ENCODE measurements at places on chromosomes 11 and 22.
A peak's percentile ranks its signal among the peaks of the same experiment; 100 is the strongest.

DNA sequence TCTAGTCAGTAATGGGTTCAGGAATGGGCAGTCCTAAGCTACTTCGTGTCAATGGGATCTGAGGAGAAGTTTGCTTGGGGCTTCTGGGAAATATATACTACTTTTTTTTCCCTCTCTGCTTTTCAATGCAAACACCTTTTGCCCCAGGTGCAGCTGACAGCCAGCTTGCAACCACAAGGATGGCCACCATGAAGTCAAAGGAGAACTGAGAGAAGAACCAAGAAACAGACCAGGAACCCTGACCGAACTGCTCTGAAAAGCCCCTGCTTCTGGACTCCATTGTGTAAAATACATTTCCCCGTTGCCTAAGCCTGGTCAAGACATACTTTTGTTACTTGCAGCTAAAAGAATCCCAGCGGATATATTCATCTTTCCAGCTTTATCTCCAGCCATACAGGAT lies 20.1 kb upstream of the CD44 start:
- DNase-seq, result no peak

- DNase-seq, result no peak
Measured at GRCh38 chr11:8442301-8442700, 151.7 kb downstream of the STK33 start.

- DNase-seq, result no peak
Measured at GRCh38 chr11:17376493-17376892, 12.0 kb downstream of the KCNJ11 start.

GRCh38 chr11:100185588-100185987 lies 501.5 kb upstream of the ARHGAP42 start:
- DNase-seq, result no peak

DNA sequence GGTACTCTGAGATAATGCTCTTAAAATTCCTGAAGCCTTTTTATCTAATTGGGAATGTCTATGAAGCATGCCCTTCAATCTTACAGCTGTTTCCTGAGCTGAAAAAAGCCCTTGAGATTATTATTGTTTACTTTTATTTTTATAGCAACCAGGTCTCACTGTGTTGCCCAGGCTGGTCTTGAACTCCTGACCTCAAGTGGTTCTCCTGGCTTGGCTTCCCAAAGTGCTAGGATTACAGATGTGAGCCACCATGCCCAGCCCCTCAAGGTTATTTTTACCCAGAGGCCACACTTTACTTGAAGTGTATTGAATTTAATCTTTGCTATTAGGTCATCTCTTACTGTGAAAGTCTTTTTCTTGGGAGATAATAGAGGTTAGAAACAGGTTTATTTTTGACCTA lies 7.0 kb upstream of the SWAP70 start:
- DNase-seq, result no peak

GRCh38 chr11:76836613-76837291 lies 24.0 kb upstream of the ACER3 start:
- DNase-seq, result no peak

- no peak for DNase-seq
Measured at GRCh38 chr22:42301742-42302102, 31.3 kb upstream of the TCF20 start.

GRCh38 chr11:10891151-10891720 lies 33.4 kb upstream of the ZBED5 start:
- no peak for DNase-seq

DNA sequence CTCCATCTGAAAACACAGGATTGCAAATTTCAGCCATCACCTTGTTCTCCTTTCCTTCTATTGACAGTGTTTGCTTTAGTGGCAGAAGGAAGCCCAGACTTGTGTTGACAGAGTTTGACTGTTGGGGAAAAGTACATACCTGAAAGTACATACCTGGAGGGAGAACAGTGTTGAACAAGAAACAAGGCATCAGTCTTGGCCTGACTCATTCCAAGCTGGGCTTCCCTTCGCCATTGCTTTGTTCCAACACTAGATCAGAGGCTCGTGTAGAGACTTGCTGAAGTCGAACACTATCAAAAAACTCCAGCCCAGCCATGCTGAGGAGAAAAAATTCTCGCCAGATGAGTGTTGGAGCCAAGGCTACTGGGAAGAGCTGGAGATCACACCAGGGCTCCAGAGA lies 133.4 kb downstream of the BBOX1 start:
- no peak for DNase-seq

- DNase-seq, result peak; percentile 85
Measured at GRCh38 chr11:5631969-5632635, 7.3 kb downstream of the TRIM34 start.

- no peak for DNase-seq
Measured at GRCh38 chr11:124068601-124069110, 27.5 kb upstream of the OR10G7 start.

DNA sequence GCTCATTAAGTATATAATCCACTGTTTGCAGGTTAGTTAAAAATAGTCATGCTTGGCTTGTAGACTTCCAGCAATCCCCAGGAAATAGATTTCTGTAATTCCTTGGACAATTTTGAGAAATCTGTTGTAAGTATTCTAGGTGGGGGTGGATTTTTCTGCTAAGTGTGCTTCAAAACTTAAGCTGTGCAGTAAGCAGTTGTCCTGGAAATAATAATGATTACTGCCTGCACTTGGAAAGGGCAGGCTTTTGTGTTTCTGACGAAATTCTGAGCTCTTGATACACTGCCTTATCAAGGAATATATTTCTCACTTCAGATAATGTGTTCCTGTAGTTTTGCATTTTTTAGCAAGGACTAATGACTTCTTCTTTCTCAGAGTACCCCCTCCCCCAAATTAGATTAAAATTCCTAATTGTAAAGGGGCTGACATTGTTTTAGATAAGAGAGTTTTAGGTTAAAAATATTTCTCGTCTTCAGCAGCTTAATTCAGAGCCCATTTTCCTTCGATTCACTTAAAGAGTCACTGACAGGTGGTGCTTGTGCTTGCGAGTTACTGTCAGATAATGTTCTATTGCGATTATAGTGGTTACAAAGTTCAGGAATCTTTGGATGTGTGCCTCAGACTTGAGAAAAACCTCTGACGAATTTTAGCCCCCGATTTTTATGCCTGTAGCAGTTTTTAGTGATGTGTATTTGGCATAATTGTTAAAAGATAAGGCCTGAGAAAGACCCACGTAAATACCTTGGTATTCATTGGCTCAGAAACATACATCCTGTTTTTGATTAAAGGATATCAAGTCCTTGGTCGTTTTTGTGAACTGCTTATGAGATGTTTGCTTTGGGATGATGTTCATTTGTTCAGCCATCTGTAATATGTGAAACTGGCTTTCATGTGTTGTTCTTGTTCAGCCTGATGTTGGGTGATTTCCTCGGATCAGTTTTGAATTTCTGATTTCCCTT lies 120.5 kb downstream of the HIPK3 start:
- DNase-seq, result no peak

DNA sequence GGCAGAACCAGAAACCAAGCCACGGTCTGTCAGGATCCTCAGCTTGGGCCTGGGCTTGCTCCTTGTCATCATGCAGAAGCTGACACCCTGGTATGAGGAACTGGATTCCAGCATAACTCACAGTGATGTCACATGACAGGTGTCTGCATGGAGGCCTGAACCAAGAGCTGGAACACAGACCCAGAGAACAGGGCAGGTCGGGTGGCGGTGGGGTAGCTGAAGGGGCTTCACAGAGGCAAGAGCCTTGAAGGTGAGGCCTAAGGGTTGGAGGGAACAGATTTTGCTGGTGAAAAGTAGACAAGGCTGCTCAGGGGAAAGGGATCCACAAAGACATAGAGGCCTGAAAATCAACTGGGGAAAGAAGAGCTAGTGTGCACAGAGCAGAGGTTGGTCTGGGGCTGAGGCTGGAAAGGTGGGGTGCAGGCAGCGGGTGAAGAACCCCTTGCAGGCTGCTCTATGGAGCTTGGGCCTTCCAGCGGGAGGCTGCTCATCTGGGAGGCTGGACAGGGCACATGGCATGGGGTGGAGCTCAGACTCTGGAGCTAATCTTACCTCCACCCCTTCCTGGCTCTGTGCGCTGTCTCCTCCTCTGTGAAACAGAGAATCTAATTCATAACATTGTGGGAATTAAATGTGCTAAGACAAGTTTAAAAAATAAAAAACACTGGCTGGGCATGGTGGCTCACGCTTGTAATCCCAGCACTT lies 18.4 kb upstream of the RPS3 start:
- DNase-seq, result no peak

- DNase-seq, result no peak
Measured at GRCh38 chr11:120324932-120325810, at the start of gene TLCD5. Gene TLCD5, plus strand, starts transcription at chr11:120325299. Its CDS starts 2,143 bp downstream, at chr11:120327442.

DNA sequence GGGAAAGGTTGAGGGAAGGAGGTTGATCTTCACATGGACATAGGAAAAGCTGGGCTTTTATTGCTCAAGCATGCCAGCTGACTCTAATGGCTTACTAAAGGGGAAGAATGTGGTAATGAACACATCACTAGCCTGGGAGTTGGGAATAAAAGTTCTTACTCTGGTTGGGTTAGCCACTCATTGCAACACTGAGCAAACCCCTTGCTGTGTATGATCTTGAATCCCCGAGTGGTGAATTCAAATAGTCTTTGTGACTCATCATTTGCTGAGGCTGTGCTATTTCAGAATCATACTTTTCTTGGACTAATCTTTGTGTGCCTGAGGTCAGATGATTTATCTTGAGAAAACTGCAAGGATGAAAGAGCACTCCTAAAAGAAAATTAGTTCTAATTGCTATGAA lies 304.1 kb upstream of the ANO5 start:
- no peak for DNase-seq

GRCh38 chr11:124791626-124792341 lies 8.4 kb downstream of the MSANTD2 start:
- no peak for DNase-seq

GRCh38 chr11:30326114-30326778 lies 3.3 kb downstream of the ARL14EP start:
- no peak for DNase-seq

- DNase-seq, result no peak
Measured at GRCh38 chr11:24896118-24896835, 399.4 kb downstream of the LUZP2 start.

GRCh38 chr22:30370641-30371230 lies 13.9 kb downstream of the CCDC157 start:
- DNase-seq, result no peak

DNA sequence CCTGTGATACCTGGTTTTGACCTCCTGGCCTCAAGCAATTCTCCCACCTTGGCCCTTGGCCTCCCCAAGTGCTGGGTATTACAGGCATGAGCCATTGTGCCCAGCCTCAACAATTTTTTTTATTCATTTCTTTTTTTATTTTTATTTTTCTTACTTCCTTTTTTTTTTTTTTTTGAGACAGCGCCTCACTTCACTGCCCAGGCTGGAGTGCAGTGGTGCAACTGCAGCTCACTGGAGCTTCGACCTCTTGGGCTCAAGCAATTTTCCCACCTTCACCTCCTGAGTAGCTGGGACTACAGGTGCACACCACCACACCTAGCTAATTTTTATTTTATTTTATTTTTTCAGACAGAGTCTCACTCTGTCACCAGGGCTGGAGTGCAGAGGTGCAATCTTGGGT lies 25.5 kb upstream of the CECR2 start:
- DNase-seq, result no peak

- DNase-seq, result no peak
Measured at GRCh38 chr11:29321293-29322132, 695.3 kb downstream of the KCNA4 start.

GRCh38 chr11:17553249-17553546 lies 6.1 kb downstream of the OTOG start:
- no peak for DNase-seq

GRCh38 chr11:123652599-123652998 lies 1.8 kb downstream of the SCN3B start:
- DNase-seq, result no peak

- peak; percentile 35 for DNase-seq
Measured at GRCh38 chr22:24427500-24428164, at the start of gene ADORA2A. Gene ADORA2A, plus strand, starts transcription at chr22:24427599. Its CDS starts 5,806 bp downstream, at chr22:24433405.

DNA sequence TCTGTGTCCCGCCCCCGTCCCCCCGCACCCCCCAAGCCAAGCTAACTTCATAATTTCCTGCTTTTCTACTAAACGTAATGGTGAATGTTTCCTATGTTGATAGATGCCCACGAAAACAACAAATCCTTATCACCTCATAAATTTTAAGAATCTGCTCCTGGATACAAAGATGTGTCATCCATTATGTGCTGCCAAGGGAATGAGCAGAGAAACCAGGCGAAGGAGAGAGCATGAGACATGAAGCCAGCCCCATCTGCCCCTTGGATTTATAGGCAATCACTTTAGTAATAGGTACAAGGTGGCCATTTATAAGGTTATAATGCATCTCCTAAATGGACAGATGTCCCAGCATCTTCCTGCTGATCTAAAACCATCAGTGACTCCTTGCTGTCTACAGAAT lies 30.3 kb downstream of the LAYN start:
- DNase-seq, result no peak

GRCh38 chr11:40921246-40921645 lies 538.2 kb downstream of the LRRC4C start:
- no peak for DNase-seq

DNA sequence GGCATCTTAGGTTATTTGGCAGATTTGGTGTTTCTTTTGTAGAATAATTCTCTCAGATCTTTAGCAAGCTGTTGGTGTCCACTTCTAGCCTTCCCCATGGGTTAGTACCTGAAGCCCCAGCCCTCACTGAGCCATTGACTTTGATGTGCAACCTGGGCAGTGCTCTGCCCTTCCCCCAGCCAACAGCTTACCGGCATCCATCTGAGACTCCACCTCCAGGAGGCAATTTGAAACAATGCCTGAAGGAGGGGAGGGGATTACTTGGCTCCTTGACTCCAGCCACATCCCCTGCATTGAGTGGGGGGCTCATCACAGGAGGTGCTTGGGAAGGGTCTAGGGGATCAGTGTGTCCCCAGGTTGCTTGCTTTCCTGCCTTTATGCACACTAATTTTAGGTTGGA lies 114.8 kb downstream of the TRIM29 start:
- no peak for DNase-seq

DNA sequence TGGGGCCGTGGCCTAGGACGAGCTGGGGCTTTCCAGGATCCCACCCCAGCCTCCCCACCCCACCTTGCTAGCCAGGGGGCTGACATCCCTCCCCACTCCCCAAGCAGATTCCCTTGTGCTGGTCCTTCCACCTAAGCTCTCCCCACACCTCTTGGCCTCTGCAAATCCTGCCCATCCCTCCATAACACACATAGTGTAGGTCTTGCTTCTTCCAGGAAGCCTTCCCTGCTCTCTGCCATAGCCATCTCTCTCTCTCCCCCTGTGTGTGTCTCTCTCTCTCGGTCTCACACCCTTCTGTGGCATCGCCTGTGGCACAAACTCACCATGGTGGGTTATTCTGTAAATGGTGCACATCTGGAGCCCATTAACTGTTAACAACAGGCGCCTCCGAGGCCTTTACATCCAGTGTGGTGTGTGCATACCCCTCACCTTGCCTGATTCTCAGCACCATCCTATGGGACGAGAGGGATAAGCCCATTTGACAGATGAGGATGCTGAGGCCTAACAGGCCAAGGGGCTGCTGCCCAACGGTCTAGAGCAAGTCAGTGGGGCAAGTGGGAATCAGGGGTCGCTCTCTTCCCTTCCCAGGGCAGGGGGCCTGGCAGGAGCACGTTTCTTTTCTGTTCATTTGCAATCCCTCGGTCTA lies 22.2 kb upstream of the PICK1 start:
- DNase-seq, result no peak

Measured in GM12878 (cell line).